Common myeloid progenitor, CD34-positive (primary cell): ENCODE measurements at places on chromosomes 2 and 18.
A peak's percentile ranks its signal among the peaks of the same experiment; 100 is the strongest.

DNA sequence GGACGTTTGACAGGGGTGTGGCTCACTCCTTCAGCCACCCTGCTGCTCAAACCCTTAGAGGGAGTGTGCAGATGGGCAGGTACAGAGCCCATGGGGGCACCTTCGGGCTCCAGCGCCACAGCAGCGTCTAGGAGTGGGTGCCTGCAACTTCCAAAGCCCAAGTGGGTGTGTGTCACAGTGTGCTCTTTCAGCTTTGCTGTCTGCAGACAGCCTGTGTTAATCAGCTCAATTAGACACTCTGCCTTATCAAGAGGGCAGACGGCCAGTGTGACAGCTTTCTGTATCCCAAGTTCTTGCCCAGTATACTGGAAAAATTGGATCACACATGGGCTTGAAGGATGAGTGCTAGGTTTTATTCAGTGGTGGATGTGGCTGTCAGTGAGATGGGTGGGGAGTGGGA is 96.7 kb downstream of the AP1S3 start:
- no peak for DNase-seq

DNA sequence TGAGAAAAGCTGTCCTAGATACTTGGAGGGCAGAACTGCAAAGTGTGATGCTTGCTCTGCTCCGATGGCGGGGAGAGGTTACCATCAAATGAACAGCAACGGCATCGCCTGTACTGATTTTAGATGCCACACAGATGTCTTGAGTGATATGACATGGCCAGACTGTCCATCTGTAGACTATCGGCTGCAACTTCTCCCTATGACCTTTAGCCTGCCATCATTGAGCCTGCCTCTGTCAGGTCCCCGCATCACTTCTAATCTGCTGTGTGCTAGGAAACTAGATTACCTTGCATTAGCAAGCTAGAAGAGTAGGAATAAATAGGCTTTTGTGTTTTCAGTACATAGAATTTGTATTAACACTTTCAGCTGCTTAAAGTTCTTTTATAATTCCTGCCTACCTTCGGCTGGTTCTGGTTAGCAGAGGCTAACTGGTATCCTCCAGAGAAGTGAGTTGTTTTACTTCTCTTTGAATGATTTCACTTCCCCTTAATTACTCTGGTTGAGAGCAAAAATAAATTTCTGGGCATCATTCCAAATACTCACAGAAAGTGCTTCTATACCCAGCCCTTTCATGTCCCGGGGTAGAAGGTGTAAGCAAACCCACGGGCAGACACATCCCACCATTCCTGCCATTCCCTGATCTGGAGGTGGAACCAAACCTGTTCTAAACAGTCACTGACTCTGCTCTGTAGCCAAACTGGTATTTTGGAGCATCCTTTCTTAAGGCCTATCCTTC is 24.0 kb downstream of the GAREM2 start:
- no peak for DNase-seq

GRCh38 chr2:146950361-146950760 is 894.5 kb upstream of the ACVR2A start:
- DNase-seq = no peak

DNA sequence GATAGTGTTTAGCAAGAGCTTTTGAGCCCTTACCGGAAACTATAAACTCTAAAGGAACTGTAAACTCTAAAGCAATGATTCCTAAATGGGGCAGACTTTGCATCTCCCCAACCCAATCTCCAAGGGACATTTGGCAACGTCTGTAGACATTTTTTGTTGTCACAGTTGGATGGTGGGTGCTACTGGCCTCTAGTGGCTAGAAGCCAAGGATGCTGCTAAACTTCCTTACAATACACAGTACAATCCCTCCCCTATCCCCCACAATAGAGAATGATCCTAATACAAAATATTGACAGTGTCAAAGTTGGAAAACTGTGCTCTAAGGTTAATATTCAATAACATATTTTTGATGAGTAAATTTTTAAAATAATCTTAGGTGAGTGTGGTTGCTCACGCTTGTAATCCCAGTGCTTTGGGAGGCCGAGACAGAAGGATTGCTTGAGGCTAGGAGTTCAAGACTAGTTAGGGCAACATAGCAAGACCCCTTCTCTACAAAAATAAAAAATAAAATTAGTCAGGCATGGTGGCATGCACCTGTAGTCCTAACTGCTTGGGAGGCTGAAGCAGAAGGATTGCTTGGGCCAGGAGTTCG is 66.7 kb downstream of the PTPN4 start:
- peak; percentile 59 for DNase-seq

- no peak for DNase-seq
Observed at GRCh38 chr18:38032516-38032915, 466.9 kb upstream of the CELF4 start.

- no peak for DNase-seq
Observed at GRCh38 chr2:176399074-176399598, 129.9 kb downstream of the MTX2 start.

GRCh38 chr2:191756761-191757160 is 78.8 kb downstream of the NABP1 start:
- DNase-seq = no peak

DNA sequence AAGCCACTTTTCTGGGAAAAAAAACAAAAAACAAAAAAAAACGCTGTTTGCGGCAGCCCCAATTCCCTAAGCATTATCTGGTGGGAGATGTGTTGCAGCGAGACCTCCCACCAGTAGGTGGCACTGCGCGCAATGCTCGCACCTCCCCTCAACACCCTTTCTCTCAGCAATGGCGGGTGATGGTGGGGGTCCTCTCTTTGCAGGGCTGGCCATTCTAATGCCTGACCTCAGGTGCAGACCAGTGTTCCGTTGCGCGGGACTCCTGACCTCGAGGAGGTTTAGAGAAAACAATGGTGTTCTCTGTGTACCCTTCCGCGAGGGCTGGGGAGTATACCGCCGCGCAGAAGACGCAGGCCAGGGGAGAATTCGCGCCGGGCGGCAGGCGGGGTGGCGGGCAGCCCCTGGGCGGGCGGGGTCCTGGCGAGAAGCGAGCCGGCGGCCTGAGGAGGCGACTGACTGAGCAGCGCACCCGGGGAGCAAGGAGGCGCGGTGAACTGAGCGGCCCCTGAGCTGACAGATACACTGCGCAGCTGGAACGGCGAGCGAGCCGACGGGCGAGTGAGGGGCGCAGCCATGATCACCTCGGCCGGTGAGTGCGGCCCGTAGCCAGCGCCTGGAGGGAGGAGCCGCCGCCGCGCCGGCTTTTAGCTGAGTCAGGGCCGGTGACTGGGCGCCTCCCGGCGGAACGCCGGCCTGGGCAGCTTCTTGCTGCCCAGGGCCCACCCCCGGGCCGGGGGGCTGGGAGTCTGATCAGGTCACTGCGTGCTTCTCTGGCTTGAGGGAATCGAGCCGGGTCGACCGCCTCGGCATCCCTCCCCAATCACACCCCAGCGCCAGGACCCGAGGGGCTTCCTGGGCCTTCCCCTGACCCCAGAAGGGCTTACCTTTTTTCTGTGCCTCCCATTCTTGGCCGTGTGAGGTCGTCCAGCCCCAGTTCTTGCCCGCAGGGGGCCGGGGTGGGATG is at the start of gene PSMD1:
Gene PSMD1, plus strand, starts transcription at position 415 of the 964 bp plus-strand sequence. Its CDS starts 159 bp downstream, at position 574.
- DNase-seq = peak; percentile 96

- DNase-seq = peak; percentile 2
Observed at GRCh38 chr18:73119574-73119973, 251.8 kb upstream of the NETO1 start.
